ENCODE measurements at places on chromosomes 3 and 15. TPM values are rescaled to one million over a fixed set of nuclear protein-coding genes. Genes with fewer than 3 reads are reported as not detected.
A peak's percentile ranks its signal among the peaks of the same experiment; 100 is the strongest.

DNA sequence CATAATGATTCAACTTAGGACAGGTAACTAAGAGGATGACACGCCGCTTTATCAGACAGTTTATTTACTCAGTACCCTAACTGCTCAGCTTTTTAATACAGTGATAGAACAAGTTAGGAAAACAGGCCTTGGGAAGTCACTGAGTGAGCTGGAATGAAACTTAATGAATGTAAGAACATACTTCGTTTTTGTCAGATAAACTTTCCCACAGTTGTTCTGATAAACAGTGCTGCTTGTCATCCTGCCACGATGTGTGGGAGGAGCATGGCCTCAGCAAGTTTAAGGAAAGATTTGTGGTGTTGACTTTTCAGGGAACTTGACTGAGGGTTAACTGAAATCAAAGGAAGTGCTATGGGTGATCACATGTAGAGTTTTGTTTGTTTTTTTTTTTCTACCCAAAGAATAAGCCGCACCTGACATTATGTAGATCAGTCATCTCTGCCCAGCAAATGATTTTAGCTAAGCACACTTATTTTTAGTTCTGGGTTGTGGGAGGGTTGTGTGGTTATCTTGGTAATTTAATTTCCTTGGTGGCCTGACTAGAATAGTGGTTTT is 5.6 kb upstream of the P2RY14 start:
- DNase-seq, result no peak

DNA sequence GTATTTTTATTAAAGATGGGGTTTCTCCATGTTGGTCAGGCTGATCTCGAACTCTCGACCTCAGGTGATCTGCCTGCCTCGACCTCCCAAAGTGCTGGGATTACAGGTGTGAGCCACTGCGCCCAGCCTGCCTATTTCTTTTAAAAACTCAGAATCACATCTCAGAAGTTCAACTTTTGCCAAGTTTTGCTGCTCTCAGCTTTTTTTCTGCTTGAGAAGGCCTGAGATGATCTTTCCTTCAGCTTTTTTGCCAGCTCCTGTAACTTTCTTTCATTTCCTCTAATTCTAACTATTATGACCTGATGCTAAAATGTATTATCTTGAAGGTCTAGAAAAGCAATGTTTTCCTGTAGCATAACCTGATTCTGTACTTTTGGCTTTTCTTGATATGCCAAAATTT is 9.6 kb upstream of the EHHADH start:
- no peak for DNase-seq

- no peak for DNase-seq
Observed at GRCh38 chr15:57102858-57103257, 184.4 kb downstream of the TCF12 start.

DNA sequence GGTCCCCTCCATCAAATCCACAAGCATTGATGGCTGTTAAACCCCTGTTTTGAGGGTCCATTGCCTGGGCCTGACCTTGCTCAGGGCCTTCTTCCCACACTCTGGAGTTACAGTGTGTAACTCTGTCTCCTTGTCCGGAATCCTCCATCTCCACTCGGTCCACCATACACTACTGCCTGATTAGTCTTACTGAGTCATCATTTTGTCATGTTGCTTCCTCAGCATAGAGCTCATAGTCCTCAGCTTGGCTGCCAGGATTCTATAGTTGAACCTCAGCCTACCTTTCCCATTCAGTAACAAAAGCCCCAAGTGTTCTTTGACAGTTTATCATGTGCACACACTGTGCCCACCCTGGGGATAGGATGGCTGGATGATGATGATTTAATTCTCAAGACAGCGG is 113.0 kb downstream of the PDE8A start:
- peak; percentile 82 for DNase-seq

- no peak for DNase-seq
Observed at GRCh38 chr3:165786013-165786412, 51.2 kb downstream of the BCHE start.

- DNase-seq, result peak; percentile 97
Observed at GRCh38 chr3:126100634-126101301, 16.8 kb upstream of the SLC41A3 start.

- DNase-seq, result peak; percentile 85
Observed at GRCh38 chr3:87503900-87504498, 227.6 kb upstream of the POU1F1 start.

- peak; percentile 92 for DNase-seq
Observed at GRCh38 chr3:8607234-8608040, 37.2 kb downstream of the SSUH2 start.

DNA sequence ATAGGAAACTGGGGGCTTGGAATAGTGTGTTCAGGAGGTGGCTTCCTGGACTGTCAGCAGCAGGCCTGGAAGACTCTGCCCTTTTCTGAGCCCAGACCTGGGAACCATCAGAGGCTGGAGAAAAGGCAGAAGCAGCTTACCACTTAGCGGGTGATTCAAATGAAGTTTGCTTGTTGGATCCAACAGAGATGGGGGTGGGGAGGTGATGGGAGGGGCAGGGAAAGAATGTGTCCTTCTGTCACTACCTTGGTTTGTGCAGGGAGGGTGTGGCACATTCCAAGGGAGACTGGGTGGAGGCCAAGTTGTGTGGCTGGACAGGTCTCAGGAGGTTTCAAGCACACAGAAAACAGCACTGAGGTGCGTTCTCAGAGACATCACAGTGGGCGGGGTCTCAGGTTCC is 58.8 kb downstream of the TRAK1 start:
- no peak for DNase-seq

- peak; percentile 97 for DNase-seq
Observed at GRCh38 chr15:101170568-101171350, 81.1 kb downstream of the CHSY1 start.

GRCh38 chr3:25033407-25034029 is 394.5 kb upstream of the RARB start:
- DNase-seq, result no peak

DNA sequence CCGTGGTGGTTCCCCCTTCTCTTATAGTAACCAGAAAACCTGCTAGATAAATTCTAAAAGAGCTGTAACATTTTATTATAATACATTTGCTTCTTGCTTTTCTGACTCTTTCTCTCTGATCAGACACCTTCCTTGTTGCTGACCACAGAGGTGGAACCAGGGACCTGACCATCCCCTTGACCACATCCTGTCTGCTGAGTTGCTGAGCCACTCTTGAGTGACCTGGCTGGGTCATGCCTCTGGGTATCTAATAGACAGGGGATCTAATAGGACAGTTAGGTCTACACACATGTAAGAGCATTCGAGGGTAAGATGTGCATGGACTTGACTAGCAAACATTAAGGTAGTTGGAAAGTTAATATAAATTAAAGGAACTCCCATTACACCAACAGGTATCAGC is 22.8 kb upstream of the TRIM59 start:
- no peak for DNase-seq

GRCh38 chr3:66428733-66429132 is 72.1 kb downstream of the LRIG1 start:
- peak; percentile 93 for DNase-seq

DNA sequence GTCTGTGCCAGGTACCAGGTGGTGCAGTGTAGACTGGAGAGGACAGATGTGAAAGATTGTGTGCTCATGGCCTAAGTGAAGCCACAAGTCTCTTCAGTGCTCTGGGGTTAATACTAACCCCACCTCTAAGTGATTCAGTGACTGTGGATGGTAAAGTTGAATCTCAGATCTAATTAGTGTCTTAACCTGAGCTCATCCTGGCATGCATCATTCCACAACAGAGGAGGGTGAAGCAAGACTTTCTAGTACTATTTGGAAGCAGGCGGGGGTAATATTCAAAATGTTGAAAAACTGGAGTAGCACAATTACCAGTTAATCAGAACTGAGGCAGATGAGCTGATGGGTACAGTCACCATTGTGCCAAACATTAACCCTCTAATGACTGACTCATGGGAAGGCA is 2.8 kb upstream of the MESD start:
- DNase-seq, result no peak

GRCh38 chr3:11543948-11544387 is 99.7 kb downstream of the VGLL4 start:
- DNase-seq, result peak; percentile 75

- no peak for DNase-seq
Observed at GRCh38 chr3:154151969-154152368, 30.8 kb downstream of the ARHGEF26 start.

- no peak for DNase-seq
Observed at GRCh38 chr3:42216302-42216701, 49.7 kb downstream of the CCK start.

DNA sequence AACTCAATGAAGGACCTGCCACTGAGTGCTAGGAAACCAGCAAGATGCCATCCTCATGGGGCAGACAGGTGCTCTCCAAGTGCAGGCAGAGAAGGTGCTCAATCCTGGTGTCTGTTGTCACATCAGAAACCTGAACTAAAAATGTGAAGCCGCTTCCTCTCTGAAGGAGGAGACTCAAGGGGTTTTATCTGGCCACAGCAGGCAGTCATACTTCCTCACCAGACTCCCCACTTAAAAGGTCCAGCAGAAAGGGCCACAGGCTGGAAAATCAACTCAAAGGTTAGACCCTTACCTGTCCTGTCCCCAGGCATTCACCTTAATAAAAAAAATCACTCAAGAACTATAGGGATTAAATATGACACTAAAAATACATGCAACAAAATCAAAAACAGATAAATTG is 4.8 kb downstream of the CCDC12 start:
- peak; percentile 37 for DNase-seq

GRCh38 chr3:119796785-119797184 is 14.9 kb downstream of the NR1I2 start:
- DNase-seq, result no peak

- no peak for DNase-seq
Observed at GRCh38 chr3:114892131-114892879, 254.8 kb downstream of the ZBTB20 start.

- no peak for DNase-seq
Observed at GRCh38 chr15:92277776-92278175, 115.9 kb upstream of the ST8SIA2 start.

DNA sequence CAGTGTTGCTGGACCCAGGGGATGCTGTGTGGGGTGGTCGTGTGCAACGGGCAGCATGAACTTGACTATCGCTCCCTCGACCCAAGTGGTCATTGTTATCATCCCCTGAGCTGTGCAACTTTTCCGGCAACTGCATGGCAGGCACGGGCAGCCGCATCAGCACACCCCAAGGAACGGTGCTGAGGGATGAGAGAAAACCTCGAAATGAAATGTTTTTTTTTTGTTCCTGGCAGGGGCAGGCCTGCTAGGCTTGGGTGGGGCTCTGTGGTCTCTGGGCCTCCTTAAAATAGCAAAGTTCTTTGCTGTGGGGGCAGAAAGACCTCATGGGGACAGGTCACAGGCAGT is 51.4 kb downstream of the CORO2B start:
- no peak for DNase-seq

GRCh38 chr15:67999320-68000100 is 54.6 kb upstream of the PIAS1 start:
- DNase-seq, result no peak

DNA sequence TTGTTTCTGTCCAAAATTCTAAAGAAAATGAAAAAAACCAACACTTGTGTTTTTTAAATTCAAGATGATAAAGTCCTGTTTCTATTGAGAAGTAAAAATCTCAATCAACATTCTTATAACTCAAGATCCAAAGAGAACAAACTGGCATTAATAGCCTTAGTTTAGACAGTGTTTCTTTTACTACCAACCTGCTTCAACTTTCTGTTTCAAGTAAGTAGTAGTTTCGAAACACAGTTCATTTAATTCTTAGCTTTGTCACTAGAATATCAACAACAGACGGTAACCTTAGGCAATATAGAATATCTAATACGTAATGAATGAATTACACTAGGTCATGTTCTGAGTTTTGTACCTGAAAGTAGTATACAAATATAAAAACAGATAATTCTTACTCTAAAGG is 23.7 kb downstream of the CIP2A start:
- no peak for DNase-seq

GRCh38 chr3:86239946-86240345 is 751.0 kb downstream of the VGLL3 start:
- no peak for DNase-seq

DNA sequence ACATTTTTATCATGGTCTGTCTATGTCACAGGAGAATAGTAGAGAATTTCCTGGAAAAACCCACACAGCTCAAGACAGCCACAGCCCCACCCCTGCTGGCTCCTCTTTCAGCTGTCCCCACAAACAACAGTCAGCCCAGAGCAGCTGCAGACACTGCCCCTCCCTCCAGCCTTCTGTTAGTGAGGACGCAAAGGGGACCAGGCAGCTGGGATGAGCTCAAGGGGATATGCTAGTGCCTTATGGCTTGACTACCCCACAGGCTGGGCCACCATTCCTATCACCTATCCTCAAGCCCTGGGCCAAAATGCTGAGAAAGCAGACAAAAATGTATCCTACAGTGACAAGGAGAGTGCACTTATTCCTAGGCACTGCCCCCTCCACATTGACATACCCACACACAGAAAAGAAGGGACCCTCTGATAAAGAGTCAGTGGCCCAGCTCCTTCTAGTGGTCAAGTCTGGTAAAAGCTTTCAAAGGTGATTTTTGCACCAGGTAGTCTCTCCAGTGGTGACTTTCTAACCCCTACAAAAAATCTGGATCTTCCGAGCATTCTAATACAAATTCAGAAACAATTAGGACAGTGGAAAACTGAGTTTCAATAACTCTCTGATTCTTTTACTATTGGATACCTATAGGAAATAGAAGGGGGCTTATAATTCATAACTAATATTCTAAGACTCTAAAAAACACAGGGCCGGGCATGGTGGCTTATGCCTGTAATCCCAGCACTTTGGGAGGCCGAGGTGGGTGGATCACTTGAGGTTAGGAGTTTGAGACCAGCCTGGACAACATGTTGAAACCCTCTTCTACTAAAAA is 3.0 kb upstream of the MAP1A start:
- peak; percentile 73 for DNase-seq

DNA sequence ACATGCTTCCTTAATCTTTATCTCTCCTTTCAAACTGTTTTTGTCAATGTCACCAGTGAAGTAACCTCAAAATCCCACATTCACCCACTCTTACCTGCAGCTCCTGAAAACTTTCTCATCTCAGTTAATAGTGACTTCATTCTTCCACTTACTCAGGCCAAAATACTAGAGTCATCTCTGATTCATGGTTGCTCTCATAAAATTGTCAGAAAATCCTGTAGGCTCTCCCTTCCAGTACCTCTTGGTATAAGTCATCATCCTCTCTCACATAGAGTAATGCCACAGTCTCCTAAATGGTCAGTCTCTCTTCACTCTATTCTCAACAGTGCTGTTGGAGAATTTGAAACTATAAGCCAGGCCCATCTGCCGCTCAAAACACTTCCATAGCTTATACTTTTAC is 34.9 kb upstream of the POU1F1 start:
- peak; percentile 88 for DNase-seq

DNA sequence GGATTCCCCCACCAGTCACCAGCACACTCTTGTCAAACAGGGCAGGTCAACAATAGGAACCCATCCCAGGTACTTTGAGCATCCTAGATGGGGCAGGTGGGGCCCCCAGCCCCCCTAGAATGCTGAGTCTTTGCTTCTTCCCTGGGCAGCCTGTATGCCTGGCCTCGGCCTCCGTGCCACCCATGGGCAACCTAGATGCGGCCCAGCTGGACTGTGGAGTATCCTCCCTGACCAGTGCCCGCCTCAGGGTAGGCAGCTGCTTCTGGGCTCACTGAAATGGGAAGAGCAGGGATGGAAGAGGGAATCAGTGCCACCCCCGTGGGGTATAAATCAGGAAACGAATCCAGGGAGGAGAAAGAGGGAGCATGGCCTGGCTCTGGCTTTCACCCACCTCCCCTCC is 10.9 kb downstream of the DNAH1 start:
- peak; percentile 32 for DNase-seq

Gene ZNF80
- total RNA-seq, result not detected

Gene PLCL2
- 5.1 TPM for total RNA-seq

Gene SNX22
- total RNA-seq, result 0.29 TPM

Gene NCKIPSD
- 17.7 TPM for total RNA-seq

Gene THBS1
- total RNA-seq, result 8,941 TPM

Gene AADACL2
- total RNA-seq, result not detected

Gene RARRES1
- 19.5 TPM for total RNA-seq

Gene SLC12A1
- not detected for total RNA-seq

Gene PRR20G
- total RNA-seq, result not detected

Gene ADAMTS17
- under 0.01 TPM for total RNA-seq

Gene TRPC1
- 19.9 TPM for total RNA-seq
